ENCODE measurements at places on chromosomes 7 and 10.

GRCh38 chr7:9891056-9891455, 1082.6 kb upstream of the PHF14 start:
- DNase-seq: no peak
- no peak overlapping the region for H3K27ac ChIP-seq
- no peaks in the 10 kb centered on the region for H3K36me3 ChIP-seq
- no peak overlapping the region for H3K4me3 ChIP-seq

- no peak within 1 kb of the TSS for H3K4me3 ChIP-seq
- H3K27me3 ChIP-seq: no peaks in the 10 kb centered on the region
- H3K4me1 ChIP-seq: no peaks in the 10 kb centered on the region
- no peak within 1 kb of the TSS for H3K27ac ChIP-seq
Observed at GRCh38 chr10:100081075-100082001, at the start of gene CPN1. CPN1 (minus strand) TSS chr10:100081869; CDS start chr10:100081625, 244 bp downstream.

- H3K27ac ChIP-seq: no peak overlapping the region
- H3K4me3 ChIP-seq: no peak overlapping the region
- H3K4me1 ChIP-seq: no peaks in the 10 kb centered on the region
- DNase-seq: no peak
Observed at GRCh38 chr10:19954601-19955000, 138.4 kb downstream of the PLXDC2 start.

DNA sequence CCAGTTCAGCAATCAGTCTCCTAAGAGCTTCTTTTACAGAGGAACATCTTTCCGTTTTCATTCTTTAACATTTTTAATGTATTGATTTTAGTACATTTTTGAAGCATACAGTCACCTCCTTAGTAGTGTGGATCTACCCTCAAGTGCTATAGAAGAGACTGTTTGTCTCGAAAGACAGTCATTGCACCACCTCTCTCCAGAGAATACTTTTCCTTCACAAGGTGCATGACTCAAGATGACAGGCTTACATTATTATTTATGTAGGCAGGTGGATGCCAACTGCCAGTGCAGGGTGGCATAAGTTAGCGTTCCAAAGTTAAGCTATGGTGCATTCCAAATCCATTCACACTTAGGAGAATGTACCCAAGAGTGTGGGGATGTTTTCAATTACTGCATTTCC, 71.8 kb downstream of the ZEB1 start:
- no peaks in the 10 kb centered on the region for H3K36me3 ChIP-seq
- no peaks in the 10 kb centered on the region for H3K27me3 ChIP-seq
- H3K4me1 ChIP-seq: no peaks in the 10 kb centered on the region
- DNase-seq: no peak
- no peak overlapping the region for H3K27ac ChIP-seq

DNA sequence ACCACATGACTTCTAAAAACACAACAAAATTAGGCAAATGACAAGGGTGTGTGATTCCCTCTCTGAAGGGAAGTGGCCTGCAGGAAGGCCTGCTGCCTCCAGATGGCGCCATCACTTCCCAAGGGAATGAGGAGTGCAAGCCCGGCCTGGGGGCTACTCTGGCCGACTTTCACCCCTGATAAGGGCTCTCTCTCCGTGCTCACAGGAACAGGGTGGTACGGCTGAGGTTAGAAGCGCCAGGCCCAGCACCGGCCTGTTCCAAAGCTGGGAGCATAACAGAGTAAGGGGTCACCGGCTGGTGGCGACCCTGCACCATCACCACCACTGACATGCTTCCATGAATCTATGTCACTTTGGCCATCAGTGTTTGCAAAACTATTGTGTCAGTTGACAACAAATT, 13.1 kb downstream of the RBP3 start:
- peak; percentile 38 for DNase-seq
- no peaks in the 10 kb centered on the region for H3K27me3 ChIP-seq
- no peaks in the 10 kb centered on the region for H3K36me3 ChIP-seq
- no peak overlapping the region for H3K4me3 ChIP-seq
- no peak overlapping the region for H3K27ac ChIP-seq

- peaks cover 35% of the 10 kb centered on the region for H3K4me1 ChIP-seq
- no peaks in the 10 kb centered on the region for H3K36me3 ChIP-seq
- H3K4me3 ChIP-seq: peak overlapping the region; percentile 95
- peak overlapping the region; percentile 86 for H3K27ac ChIP-seq
- peak; percentile 63 for DNase-seq
- H3K27me3 ChIP-seq: no peaks in the 10 kb centered on the region
Observed at GRCh38 chr7:92834507-92835260, 1.7 kb downstream of the CDK6 start.

DNA sequence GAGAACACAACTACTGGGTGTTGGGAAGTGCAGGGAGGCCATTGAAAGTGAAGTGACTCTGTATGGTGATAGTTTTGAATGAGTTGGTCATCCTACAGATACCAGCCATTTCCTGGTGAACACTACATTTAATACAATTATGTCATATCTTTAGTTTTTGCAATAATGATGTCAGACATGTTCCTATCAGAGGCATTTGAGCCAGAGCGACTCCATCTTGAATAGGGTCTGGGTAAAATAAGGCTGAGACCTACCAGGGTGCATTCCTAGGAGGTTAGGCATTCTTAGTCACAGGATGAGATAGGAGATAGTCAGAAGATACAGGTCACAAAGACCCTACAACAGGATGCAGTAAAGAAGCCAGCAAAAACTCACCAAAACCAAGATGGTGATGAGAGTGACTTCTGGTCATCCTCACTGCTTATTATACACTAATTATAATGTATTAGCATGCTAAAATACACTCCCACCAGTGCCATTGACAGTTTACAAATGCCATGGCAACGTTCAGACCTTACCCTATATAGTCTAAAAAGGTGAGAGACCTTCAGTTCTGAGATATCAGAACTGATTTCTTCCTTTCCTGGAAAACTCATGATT, 28.2 kb downstream of the ADK start:
- H3K4me1 ChIP-seq: peaks cover 27% of the 10 kb centered on the region
- no peak overlapping the region for H3K27ac ChIP-seq
- no peak for DNase-seq
- H3K36me3 ChIP-seq: no peaks in the 10 kb centered on the region
- H3K4me3 ChIP-seq: no peak overlapping the region

GRCh38 chr7:116753130-116753529, 81.1 kb downstream of the MET start:
- H3K4me1 ChIP-seq: no peaks in the 10 kb centered on the region
- H3K27me3 ChIP-seq: no peaks in the 10 kb centered on the region
- no peak overlapping the region for H3K27ac ChIP-seq
- no peak for DNase-seq
- no peaks in the 10 kb centered on the region for H3K36me3 ChIP-seq
- no peak overlapping the region for H3K4me3 ChIP-seq

- DNase-seq: no peak
- H3K27me3 ChIP-seq: no peaks in the 10 kb centered on the region
- H3K4me1 ChIP-seq: no peaks in the 10 kb centered on the region
- H3K27ac ChIP-seq: no peak overlapping the region
- no peak overlapping the region for H3K4me3 ChIP-seq
Observed at GRCh38 chr10:83555264-83555663, 584.0 kb upstream of the GHITM start.

- no peaks in the 10 kb centered on the region for H3K36me3 ChIP-seq
- no peak for DNase-seq
- no peaks in the 10 kb centered on the region for H3K27me3 ChIP-seq
Observed at GRCh38 chr10:5344746-5345145, 20.0 kb upstream of the UCN3 start.

DNA sequence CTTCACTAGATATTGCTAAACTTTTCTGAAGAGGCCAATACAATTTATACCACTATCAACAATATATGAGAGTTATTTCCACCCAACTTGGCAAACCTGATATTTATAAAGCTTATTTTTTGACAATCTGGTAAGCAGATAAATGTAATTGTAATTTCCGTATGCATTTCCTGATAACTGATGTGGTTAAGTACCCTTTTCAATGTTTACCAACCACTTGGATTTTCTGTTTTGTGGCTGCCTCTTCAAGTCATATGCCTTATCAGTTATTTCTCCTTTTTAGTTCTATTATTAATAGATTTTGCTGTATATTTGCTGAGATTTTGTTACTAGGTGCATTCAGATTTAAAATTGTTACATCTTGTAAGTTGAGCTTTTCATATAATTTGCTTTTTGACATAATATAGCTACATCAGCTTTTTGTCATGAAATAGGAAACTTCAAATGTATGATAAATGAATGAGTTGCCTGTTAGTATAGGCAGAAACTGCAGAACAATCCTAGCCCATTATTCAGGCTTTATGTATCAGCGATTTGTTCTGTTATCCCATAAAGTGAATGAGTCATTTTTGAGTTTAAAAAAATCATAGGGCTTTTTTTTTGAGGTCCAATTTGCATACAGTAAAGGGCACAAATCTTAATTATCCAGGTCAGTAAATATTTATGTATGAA, 11.5 kb downstream of the SGPL1 start:
- H3K4me1 ChIP-seq: no peaks in the 10 kb centered on the region
- no peak for DNase-seq
- no peak overlapping the region for H3K27ac ChIP-seq
- H3K36me3 ChIP-seq: peaks cover 4% of the 10 kb centered on the region
- H3K4me3 ChIP-seq: no peak overlapping the region
